ENCODE measurements at places on chromosomes 13 and 19.

- DNase-seq = no peak
Measured at GRCh38 chr19:13005253-13005652, 10.0 kb downstream of the NFIX start.

GRCh38 chr13:98172590-98173422 is 4.3 kb downstream of the RNF113B start:
- DNase-seq = no peak

DNA sequence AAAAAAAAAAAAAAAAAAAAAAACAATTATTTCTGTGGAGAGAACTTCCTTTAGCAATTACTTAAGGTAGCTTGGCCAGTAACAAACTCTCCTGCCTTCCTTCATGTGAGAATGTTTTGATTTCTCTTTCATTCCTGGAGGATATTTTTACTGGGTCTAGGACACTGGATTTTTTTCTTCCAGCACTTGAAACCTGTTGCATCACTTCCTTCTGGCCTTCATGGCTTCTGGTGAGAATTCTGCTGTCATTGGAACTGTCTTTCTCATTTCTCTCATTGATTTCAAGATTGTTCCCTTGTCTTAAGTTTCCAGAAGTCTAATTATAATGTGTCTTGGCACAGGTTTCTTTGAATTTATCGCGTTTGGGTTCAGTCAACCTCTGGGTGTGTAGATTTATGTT is 19.3 kb upstream of the RAB20 start:
- DNase-seq = no peak

DNA sequence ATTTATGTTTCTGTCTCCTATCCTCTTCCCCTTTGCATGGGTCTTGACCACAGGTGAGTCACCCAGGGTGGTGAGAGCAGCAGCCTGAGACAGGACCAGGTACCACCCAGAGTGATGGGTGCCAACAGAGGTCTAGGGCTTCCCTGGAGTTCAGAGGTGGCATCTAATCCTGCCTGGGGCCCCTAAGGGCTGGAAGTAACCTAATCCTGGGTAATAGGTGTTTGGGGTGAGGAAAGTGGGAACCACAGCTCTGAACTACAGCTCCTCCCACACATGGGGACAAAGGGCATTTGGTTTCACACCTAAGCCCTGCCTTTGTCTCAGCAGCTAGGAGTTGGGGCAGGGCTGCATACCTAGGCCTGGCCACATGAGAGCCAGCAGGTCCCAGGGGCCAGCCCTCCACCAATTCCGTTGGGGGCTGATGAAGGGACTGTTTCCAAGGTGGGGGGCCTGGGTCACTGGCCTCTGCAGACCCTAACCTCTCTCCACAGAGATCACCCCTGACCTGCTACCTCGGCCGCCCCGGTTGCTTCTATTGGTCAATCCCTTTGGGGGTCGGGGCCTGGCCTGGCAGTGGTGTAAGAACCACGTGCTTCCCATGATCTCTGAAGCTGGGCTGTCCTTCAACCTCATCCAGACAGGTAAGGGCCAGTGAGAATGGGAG is 8.0 kb downstream of the SPHK2 start:
- DNase-seq = no peak

GRCh38 chr19:31314849-31315629 is 34.2 kb downstream of the TSHZ3 start:
- DNase-seq = no peak

GRCh38 chr19:58021541-58022282 is 12.1 kb upstream of the ZSCAN1 start:
- DNase-seq = no peak
